ENCODE measurements at places on chromosomes 13 and 19. TPM values are rescaled to one million over a fixed set of nuclear protein-coding genes. Genes with fewer than 3 reads are reported as not detected.

DNA sequence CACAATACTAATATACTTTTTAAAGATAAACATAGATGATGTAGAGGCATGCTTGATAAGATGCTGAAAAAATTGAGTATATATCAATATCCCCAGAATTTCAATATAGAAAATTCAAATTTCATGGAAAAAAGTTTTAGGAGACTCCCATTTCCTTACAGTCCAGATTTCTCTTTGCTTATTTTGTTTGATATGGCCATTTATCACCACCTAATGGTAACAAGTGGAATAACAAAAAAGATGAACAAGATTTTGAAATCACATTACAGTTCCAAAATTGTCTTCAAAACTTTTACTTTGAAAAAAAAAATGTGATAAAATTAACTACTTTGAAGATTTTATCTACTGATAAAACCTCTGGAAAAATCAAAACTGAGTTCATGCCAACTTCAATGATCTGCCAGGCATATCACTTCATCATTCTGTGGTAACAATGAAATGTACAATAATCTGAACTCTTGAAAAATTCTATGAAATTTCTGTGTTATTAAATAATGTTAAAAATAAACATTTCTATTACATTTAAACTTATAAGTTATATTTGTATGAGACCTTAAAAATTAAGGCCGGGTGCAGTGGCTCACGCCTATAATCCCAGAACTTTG is 17.5 kb downstream of the MIPEP start:
- DNase-seq: no peak

DNA sequence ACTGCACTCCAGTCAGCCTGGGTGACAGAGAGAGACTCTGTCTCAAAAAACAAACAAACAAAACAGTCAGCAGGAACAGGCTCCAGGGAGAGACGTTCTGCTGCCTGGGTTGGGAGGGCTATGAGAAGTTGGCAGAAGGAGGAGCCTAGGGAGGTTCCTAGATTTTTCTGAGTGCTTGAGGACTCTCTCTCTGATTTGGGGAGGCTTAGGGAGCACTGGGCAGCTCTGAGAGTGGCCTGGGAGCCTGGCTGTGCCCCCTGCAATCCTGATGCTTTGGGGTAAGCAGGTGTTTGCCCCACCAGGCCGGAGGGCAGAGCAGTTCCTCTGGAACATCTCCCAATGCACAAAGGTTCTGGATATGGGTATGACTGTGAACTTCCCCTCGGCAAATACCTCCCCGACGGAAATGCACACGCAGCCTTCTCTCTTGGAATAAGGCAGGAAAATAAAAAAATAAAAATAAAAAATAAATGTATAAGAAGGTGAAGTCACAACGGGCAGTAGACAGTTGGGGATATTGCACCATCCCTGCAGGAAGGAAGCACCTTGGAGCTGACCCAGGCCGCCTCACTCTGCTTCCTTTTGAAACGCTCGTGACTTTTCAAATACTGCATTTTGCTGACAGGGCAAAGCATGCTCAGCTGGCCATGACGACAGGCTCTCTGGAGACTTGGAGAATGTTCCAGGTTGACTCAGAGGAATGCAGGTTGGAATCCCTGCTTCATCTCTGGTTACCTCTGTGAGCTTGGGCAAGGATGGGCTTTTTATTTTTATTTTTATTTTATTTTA is 26.5 kb upstream of the HOMER3 start:
- peak; percentile 36 for DNase-seq

- DNase-seq: no peak
Measured at GRCh38 chr13:77740097-77740735, 42.7 kb downstream of the SLAIN1 start.

The MZF1 gene
- total RNA-seq: 4.6 TPM

The APOE gene
- total RNA-seq: 0.86 TPM

The PIAS4 gene
- total RNA-seq: 31.5 TPM

DNA sequence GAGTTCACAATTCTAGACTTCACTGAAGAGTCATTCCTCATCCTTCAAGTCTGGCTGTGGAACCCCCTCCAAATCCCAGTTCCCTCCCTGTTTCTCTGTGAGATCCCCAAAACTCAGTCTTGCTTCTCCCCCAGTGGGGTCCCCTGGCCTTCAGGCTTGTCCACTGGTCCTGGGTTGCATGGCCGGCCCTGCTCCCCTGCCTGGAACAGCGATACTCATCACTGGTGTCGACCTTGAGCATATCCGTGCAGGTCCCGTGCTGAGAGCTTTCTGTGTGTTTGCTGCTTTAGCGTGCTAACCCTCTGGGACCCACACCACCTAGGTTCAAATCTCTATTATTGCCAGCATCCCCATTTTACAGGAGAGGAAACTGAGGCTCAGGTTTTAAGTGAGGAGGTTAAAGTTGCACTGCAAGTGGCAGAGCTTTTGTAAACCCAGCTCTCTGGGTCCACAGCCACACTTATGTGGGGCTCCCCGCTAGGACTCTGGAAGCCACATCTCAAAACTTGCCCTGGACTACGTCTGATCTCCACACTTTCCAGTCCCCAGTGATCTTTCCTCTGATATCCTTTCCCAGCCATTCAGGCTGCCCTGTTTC is 15.5 kb downstream of the LIPE start:
- DNase-seq: no peak

The C5AR1 gene
- total RNA-seq: not detected

DNA sequence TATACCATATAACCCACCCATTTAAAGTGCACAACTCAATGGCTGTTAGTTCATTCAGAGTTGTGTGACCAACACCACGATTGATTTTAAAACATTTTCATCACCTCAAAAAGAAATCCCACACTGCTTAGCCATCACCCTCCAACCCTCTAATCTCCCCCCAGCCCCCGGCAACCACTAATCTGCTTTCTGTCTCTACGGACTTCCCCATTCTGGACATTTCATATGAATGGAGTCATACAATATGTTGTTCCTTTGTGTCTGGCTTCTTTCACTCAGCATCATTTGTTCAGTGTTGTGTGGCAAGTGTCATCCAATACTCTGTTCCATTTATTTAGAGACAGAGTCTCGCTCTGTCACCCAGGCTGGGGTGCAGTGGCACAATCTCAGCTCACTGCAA is 4.0 kb upstream of the PNMA8B start:
- peak; percentile 55 for DNase-seq

The RHPN2 gene
- total RNA-seq: 19.9 TPM

- DNase-seq: peak; percentile 23
Measured at GRCh38 chr19:6424195-6424938, at the start of gene KHSRP. Gene KHSRP, minus strand, starts transcription at chr19:6424811. Its CDS starts 110 bp downstream, at chr19:6424701.

GRCh38 chr13:45786293-45786920 is 65.1 kb downstream of the SIAH3 start:
- DNase-seq: peak; percentile 5

- DNase-seq: peak; percentile 32
Measured at GRCh38 chr19:45276284-45276687, 25.2 kb downstream of the MARK4 start.

The ZNF581 gene
- total RNA-seq: 15.9 TPM

The ZNF112 gene
- total RNA-seq: 5.5 TPM

The DHDH gene
- total RNA-seq: not detected

GRCh38 chr13:61024046-61024445 is 391.6 kb downstream of the PCDH20 start:
- no peak for DNase-seq

The NANOS3 gene
- total RNA-seq: 1.6 TPM

DNA sequence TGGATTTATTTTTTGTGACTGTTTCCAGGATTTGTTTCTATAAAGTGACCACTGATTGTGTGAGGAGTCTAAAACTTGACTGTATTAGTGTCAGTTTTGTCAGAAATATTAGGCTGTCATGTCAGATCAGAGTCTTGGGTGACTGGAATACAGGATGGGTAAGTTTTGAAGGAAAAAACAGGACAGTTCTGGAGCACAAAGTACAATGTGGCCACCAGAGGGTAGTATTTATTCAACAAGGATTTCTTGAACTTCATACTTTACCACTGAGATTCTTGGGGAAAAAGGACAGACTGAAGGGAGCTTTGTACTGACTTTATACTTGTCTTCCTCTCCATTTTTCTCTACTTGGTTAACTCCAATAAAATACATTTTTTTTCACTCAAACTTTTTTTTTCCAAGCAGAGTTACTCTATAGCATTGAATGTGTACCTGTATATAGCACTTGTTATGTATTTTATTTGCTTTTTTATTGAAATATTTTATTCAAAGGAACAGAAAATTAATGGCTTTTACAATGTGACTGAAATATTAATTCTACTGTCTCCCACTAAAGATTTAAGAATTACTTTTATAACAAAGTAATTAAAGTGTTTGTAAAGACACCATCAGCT is 51.1 kb downstream of the LMO7 start:
- DNase-seq: no peak

The SIGLEC8 gene
- total RNA-seq: not detected

GRCh38 chr19:16078759-16079707 is 2.7 kb downstream of the TPM4 start:
- peak; percentile 93 for DNase-seq

GRCh38 chr19:49327878-49328544 is 3.0 kb upstream of the SLC6A16 start:
- DNase-seq: peak; percentile 31

- no peak for DNase-seq
Measured at GRCh38 chr13:71867131-71867814, at the start of gene DACH1. Gene DACH1, minus strand, starts transcription at chr13:71867204.

DNA sequence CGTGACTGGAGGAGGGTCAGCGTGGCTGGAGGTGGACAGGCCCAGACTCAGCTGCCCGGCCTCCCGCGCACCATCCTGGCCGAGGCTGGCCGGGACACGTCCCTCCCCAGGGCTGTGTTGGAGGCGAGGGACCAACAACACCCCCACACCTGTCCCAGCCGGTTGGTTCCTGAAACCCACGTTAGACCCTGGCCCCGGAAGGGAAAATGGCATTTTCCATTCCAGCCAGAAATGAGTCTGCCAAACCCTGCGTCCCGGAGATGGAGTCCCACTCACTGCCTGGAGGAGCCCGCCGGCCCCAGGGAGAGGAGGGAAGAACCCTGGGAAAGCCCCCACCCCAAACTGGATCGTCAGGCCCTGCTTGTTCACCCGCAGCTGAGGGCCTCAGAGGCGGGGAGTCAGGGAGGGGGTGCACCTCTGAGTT is 4.8 kb upstream of the WDR18 start:
- no peak for DNase-seq

DNA sequence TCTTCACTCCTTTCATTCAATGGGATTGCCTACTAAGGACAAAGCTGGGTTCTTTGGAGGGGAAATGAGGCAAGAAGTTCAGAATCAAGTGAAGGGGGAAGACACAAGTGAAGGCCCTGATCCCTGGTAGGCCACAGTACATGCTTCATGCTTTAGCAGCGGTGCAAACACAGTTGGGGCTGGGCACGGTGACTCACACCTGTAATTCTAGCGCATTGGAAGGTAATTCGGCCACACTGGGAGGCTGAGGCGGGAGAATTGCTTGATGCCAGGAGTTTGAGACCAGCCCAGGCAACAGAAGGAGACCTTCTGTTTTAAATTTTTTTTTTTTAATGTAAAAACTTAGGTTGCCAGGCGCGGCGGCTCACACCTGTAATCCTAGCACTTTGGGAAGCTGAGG is 23.4 kb upstream of the GATAD2A start:
- DNase-seq: peak; percentile 41

Data from Daoy (cell line).